ENCODE measurements at places on chromosomes 5 and 9.

DNA sequence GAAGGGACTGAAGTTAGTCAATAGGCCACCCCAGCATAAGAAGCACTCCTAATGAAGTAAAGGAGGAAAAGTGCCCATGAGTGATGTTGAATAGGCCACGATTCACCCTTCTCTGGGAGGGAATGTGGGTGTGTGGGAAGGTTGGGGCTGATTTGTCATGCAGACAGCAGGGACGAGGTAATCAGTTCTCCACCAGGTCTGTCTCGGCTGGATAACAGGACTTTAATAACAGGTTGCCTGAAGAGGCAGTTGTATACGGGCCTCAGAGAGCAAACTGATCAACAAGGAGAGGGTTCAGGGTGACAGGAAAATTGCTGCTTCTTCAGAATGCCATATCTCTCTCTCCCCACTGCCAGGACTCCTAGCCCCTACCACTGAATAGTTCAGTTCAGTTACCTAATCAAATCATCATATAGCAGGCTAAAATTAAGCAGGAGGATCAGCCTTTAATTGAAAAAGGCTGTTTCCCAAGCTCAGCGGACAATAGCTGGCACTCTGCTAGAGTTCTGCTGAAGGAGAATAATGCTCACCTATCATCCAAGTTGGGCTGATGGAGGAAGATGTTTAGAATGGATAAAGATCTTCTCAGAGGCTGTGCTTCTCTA is 43.6 kb upstream of the SMIM32 start:
- no peak for DNase-seq

DNA sequence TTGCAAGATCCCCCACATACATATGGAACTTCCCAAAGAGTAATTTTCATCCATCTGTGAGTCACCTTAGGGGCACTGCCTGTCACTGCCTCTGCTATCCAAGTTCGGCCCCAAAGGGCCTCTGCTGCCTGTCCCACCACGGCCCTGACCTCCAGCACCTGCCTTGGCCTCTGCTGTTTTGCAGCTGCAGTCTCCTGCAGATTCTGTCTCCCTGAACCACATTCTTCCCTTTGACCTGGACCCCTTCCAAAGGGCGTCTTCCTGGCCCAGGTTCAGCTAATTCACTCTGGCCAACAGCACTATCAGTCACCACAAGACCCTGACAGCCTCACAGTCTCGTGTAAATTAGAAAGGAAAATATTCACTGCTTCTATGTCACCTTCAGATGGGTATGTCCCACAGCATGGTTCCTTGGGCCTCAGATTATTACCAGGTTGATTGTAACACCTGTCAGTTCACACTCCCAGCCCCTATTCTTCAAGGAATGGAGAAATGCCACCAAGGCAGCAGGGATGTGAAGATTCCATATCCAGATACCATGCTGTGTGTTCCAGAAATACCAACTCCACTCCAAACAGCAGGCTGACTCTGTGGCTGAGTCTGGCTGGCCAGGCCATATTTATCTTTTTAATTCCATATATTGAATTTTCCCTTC is 479.3 kb downstream of the ARHGEF28 start:
- no peak for DNase-seq

GRCh38 chr9:90099262-90099963 is 494.6 kb downstream of the GADD45G start:
- no peak for DNase-seq

- peak; percentile 61 for DNase-seq
Observed at GRCh38 chr9:15295761-15296405, 11.1 kb downstream of the TTC39B start.

DNA sequence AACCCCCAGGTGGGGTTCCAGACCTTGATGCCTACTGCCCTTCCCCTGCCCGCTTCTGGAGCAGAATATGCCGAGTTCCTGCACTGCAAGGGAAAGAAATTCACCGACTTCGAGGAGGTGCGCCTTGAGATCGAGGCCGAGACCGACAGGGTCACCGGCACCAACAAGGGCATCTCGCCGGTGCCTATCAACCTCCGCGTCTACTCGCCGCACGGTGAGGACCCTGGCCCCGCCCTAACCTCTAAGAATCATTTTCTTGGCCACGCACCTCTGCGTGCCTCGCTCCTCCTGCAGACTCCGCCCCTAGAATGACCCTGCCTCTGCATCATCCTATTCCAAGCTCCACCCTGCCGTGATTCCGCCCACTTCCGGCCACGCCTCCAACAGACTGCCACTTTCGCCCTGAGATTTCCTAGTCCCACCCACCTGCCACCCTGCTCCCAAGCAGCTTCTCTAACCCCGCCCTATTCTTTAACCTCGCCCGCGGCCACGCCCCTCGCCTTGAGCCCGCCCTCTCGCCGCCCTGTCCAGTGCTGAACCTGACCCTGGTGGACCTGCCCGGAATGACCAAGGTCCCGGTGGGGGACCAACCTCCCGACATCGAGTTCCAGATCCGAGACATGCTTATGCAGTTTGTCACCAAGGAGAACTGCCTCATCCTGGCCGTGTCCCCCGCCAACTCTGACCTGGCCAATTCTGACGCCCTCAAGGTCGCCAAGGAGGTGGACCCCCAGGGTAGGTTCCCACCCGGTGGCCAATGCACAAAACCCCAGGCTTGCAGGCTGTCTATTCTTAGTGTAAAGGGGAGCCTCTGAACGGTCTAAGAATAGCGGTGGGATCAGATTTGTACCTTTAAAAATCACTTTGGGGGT is 15.6 kb downstream of the DNM1 start:
- peak; percentile 97 for DNase-seq

DNA sequence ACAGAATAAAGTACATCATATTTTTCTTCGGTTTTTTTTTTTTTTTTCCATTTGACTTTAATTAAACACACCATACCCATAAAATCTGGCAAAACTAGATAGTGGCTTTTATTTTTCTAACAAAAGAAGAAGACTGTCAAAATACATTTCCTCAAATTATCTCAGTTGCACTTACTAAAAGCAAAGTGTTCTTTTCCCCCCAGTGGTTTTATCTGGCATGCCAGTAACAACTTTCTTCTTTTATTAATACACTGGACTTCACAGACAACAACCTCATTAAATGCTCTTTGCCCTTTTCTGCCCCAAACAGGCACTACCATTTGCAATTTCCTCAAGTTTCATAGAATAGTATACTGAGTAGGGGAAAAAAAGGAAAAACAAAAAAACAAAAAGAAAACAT is 1792.3 kb downstream of the EFNA5 start:
- DNase-seq, result no peak

- DNase-seq, result no peak
Observed at GRCh38 chr5:166860426-166860825, 1431.0 kb upstream of the WWC1 start.

DNA sequence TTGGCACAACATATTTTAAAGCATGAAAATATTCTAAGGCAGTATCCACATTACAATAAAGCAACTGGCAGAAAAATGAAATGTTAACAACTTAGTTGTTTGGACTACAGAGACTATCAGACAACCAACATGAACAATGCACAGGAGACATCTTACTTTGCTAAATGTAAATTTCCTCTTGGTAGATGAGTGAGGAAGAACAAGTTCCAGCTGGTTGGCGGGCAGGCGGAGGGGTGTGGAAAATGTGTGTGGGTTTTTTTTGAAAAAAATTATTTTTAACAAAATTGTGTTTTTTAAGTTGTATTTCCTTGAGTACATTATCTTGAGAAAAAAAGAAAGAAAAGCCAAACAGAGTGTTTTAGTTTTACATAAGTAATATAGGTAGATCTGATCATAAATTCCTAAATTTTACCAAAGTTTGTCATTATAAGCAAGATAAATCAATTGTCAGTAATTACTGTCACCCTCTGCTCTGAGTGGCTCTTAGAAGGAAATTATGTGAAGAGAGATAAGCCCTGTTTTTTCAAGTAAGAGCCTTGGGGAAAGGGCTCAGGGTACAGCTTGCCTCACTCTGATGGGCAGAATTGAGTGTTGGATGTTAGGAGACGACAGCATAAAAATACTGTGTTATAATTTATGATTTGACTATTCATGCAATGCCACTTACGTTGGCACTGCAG is 42.5 kb downstream of the TMEM167A start:
- no peak for DNase-seq

GRCh38 chr9:114156657-114157421 is 1.5 kb downstream of the COL27A1 start:
- DNase-seq, result peak; percentile 93

DNA sequence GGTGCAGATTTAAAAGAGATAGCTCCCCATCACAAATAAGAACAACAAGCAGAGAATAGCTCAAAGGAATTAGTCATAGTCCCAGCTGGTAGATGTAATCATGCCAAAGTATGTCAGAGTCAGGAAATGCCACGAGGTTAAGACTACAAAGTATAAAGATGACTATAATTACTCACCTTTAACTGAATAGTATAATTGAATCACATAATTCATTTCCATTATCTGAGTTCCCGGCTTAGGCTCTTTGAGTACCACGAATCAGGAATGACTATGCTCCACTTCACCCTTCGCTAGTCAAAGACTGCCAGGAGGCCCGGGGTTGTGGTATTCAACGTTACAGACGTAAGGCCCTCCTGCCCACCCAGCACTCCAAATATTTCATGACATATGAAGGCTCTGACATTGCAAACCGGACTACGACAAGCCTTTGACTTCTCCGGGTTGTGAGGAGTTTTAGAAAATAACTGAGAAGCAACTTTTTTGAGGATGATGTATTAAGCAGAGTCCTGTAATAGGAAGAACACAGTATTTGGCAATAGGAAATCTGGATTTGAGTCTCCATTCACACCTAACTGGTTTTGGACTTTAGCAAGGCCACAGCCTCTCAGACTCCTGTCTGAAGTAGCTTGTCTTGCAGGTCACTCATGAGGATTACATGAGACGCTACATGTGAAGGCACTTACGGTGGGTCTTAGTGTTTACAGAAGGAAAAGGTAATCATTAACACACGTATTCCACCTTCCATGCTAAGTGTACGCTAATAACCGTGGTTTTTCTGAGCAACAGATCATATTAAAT is 64.6 kb downstream of the ENC1 start:
- no peak for DNase-seq

GRCh38 chr9:37485389-37486255 is at the start of gene POLR1E:
Gene POLR1E (plus strand): TSS chr9:37485948. CDS start chr9:37486048, 100 bp downstream.
- DNase-seq, result peak; percentile 98

- no peak for DNase-seq
Observed at GRCh38 chr5:88502179-88503040, 233.8 kb upstream of the TMEM161B start.

GRCh38 chr5:45795458-45795857 is 99.3 kb upstream of the HCN1 start:
- DNase-seq, result no peak

DNA sequence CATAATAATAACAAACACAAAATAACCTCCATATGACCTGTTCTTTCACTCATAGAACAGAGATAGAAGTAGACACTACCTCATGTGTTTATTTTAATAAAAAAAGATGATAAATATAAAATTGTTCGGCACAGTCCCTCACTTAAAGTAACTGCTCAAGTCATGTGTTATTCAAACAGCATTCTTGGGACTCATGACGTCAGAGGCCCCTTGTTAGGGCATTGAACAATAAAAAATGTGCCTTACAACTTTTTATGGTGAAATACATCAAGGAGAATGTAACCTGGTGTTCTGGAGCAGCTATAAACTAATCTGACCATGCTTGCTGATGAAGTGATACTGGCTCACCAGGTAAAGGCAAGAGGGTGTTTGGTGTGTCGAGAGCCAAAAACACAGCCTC is 12.2 kb upstream of the NDFIP1 start:
- no peak for DNase-seq

DNA sequence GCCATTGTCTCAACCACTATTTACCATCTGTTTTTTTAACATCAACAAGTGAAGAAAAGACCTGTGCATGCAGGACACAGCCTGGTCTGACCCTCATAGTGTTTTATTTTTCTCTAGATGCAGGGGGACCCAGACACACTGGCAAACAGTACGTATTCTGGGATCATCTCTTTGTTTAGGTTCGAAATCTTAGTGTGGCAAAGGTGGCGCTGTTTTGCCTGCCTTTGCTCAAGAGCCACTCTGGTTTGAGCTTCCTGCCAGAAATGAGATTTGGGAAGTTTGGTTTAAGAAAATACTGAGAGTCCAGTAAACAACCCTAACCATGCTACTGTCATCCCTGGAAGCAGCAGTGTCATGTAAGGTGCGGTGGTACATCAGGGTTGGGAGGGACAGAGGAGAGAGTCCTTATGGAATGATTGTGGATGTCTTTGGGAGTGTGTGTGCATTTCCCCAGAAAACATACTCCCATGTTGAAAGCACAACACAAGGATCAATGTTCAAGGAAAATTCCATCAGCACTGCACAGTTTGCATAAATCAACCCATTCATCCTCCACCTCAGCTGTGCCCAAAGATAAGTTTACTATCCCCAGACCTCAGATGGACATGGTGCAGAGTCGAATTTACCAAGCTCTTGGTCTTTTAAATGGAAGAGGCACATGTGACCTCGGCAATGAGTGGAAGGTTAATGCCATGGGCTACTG is 34.0 kb upstream of the FLT4 start:
- DNase-seq, result no peak

DNA sequence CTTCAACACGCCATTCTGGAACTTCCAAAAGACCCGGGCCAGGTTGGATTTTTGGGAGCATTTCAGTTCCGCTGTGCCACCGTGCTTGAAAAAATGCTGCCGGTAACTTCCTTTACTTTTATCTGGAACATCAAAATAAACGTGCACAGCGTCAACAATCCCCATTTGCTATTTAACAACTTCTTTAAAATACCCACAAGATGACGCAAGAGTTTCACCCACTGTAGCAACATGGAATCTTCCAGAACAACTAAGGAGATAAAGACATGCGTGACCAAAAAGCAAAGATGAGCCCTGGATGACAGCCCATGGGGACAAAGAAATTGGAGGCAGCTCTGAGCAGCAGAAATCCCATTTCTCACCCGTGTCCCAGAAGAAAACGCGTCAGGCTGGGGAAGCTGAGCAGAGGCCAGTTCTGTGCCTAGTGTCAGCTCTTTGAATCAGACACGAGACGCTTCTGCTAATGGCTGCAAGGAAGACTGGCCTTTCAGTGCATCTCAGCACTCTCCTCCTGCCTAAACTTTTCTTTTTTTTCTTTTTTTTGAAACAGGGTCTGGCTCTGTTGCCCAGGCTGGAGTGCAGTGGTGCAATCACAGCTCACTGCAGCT is 61.3 kb downstream of the SECISBP2 start:
- no peak for DNase-seq

GRCh38 chr5:84385705-84386104 is 1.0 kb upstream of the EDIL3 start:
- DNase-seq, result no peak

DNA sequence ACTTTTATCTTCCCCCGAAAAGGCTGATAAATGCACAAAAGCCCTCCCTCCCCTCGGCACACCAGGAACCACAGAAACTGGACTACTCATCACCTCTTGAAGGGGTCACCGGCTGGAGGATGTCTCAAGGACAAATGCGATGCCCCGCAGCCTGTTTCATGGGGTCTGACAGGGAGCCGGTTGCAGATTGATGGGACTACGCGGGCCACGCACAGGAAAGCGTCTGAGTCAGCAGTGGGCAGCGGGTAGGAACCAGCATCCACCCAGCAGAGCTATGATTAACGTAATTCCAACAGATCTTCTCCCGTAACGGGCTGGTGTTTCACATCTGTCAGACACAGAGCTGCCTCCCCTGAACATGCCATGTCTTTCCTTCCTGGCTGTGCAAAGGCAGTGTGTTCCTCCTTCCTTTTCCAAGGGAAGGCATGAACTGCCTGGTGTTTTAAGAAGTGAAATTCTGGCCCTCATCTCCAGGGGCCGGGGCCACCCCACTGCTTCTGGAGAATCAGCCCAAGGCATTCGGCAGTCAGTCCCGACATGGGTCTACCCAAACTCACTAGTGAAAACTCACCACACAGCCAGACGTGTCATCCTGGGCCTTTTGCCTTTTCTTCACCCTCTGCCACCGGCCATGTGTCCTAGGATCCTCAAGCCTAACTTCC is 144.4 kb upstream of the PHYKPL start:
- DNase-seq, result no peak

- DNase-seq, result no peak
Observed at GRCh38 chr9:98175762-98176161, 16.7 kb downstream of the CORO2A start.
